ENCODE measurements at places on chromosomes 13 and 19.

DNA sequence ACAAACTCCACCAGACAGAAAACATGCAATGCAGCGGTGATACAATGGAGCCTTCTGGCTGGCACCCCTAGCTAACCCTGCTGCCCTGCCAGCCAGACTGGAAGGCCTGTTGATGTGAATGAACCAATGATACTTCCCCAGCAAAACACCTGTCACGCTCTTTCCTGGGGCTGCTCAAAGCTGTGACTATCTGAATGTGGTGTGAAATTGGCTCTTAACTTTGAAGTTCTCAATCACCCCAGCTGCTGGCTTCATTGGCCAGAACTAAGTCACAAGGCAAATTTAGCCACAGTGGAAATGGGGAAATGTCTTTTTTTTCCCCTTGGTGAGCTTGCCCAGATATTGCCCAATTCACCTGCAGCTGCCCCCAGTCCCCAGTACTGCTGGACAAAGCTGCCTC, 147.3 kb downstream of the SLC7A1 start:
- no peak for DNase-seq

DNA sequence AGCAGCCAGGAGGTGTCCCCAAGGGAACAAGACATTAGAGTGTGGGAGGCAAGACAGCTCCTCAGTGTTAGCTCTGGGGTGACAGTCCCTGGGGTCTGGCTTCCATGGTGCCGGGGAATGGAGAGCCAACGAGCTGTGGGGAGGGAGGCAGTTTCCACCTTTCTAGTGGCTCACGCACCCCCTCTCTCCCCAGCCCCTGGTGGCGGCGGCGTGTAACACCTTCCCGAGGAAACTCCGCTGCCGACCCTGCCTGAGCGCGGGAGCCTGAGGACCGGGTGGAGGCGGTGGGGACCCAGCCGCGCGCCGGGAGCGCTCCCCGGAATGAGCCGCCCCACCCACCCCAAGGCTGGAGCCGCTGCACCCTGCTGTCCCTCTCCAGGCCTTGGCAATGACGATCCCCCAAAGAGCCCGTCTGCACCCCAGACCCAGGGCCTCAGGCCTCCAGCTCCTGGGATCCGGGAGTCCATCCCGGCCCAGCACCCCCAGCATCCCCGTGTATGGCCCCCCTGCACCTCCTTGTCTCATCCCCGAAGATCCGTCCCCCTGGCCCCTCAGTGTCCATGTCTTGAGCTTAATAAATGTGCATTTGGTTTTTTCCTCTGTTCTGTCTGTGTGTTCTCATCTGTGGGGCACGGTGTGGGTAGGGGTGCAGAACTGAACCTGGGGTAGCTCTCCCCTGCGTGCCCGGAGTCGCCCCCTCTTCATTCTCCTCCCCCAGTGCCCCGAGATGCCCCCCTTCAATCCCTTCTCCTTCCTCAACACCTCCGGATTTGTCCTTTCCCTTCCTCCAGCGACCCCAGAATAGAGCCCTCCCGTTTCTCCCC, 622 bp upstream of the FXYD5 start:
- no peak for DNase-seq

GRCh38 chr19:21491146-21491545, 14.3 kb upstream of the ZNF429 start:
- no peak for DNase-seq

- peak; percentile 60 for DNase-seq
Measured at GRCh38 chr19:10718205-10719196, 622 bp downstream of the DNM2 start.

- peak; percentile 71 for DNase-seq
Measured at GRCh38 chr19:55165952-55166529, 372 bp downstream of the DNAAF3 start.

GRCh38 chr19:7078008-7078407, 8.5 kb downstream of the ZNF557 start:
- DNase-seq, result no peak

GRCh38 chr13:104385404-104385803, 1319.2 kb upstream of the SLC10A2 start:
- DNase-seq, result no peak

GRCh38 chr13:63396746-63397145, 1981.1 kb upstream of the PCDH20 start:
- no peak for DNase-seq

GRCh38 chr19:18292810-18293641, 11.6 kb upstream of the JUND start:
- DNase-seq, result peak; percentile 30

DNA sequence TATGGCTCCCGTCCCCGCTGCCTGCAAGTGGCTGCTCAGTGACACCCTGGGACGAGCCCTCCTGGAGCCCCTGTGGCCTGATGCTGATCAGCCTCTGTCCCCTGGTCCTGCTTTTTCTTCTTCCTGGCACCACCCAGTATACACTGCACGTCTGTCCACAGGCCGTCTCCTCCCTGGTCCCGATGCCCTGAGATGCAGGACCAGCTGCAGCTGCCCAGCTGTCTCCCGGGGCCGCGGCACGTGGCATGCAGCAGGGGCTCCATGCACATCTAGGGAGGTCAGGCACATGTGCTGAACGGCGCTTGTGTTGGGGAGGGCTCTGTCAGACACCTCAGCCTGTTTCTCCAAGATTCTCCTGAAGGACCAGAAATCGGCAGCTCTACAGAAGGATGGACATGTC, 30.2 kb downstream of the ZFR2 start:
- DNase-seq, result no peak

DNA sequence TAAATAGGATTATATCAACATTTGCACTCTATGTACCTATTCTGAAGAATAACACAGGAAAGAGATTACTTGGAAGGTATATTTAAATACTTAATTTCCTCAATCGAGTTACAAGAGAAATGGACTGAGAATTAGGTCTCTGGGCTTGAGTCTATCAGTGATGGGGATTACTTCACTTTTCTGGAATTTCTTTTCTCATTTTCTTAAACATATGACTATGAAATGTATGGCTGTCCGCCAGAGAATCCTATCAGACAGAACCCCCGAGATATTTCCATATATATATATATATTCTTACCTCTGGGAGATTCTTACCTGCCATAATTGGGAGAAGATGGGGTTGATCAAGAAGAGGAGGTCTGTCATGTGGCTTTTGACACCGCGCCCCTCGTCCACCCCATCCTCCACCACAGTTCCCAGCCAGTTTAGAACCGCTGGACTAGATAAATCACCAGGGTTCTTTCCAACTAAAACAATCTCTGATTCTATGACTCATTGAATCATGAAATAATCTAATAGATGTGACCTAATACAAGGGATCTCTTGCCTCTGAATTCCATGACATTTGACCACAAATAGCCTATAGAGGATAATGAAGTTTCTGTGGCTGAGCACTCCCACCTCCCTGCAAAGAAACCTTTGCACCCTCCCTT, 231.3 kb downstream of the TBC1D4 start:
- DNase-seq, result no peak

GRCh38 chr13:33846303-33847062, 28.5 kb downstream of the RFC3 start:
- DNase-seq, result no peak

DNA sequence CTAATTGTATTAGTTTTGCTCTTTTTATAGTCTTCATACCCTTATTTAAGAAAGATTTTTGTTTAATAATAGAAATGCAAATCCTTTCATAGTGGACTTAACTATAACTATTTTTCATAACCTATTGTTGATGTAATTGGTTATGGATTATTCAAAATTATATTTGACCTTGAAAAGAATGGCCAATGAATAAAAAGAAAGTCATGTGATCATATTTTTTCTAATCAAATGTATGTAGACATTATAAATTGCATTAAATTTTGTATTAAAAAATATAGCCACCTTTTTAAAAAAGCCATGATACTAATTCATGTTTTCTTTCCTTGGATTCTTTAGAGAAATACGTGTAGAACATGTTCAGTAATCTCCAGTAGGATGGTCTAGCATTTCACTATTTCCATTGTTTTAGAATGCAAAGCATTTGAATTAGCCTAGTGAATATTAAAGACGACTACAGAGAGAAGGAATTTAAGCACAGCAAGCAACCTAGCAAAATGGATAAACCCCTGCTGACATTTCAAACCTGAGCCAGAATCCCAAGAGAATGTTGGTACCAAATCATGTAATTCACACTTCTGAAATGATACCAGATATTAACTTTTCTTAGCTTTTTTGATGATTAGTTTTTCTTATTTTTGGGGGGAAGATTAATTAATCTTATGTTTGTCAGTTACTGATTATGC, 1297.4 kb upstream of the MIR17HG start:
- DNase-seq, result no peak

GRCh38 chr13:52353193-52353592, 52.8 kb downstream of the THSD1 start:
- DNase-seq, result no peak

Data from NCI-H446 (cell line).